Stimulated activated naive CD8-positive, alpha-beta T cell treated with anti-CD3 and anti-CD28 coated beads, Interleukin-15, Interleukin-2, amounts not matched to agents 100 U/mL and 50 U/mL, for 24 hours (primary cell): ENCODE measurements at places on chromosomes 3 and 15.

- DNase-seq = no peak
Measured at GRCh38 chr15:57251941-57252340, 124.4 kb upstream of the CGNL1 start.

DNA sequence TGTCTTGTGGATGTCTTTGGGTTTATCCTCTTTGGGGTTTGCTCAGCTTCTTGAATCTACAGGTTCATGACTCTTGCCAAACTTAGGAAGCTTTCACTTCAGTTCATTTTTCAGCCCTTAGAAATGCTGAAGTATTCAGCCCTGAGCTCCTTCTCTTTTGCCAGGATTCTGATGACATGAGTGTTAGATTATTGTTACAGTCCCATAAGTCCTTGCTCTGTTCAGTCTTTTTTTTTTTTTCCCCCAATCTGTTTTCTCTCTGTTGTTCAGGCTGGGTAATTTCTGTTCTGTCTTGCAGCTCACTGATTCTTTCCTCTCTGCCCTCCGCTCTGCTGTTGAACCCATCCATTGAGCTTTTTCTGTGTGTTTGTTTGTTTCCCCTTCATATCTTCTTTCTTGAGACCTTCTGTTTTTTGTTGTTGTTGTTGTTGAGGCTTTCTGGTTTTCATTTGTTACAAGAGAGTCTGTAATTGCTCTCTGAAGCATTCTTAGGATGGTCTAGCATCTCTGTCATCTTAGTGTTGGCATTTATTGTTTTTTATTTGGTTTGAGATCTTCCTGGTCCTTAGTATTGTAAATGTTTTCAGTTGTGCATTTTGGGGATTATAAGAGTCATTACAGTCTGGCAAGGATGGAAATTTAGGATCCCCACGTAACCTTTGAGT lies 18.4 kb downstream of the LRCH3 start:
- no peak for DNase-seq

- DNase-seq = no peak
Measured at GRCh38 chr3:129745253-129745652, 138.8 kb upstream of the PLXND1 start.

- peak; percentile 15 for DNase-seq
Measured at GRCh38 chr3:183895296-183895695, 10.6 kb upstream of the PARL start.

DNA sequence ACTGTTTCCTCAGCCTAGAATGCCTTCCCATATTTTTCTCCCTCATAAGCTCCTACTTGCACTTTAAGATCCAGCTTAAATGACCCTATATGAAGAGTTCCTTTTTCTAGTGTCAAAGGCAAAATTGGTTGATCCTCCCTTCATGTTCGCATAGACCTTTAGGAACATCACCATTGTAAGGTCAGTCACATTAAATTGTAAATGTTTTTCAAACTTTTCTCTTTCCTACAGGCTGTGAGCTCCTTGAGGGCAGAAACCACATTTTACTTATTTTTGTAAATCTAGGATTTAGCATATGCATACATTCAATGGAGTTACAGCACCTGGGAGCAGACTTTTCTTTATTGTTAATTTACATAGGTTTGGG lies 813 bp downstream of the SMCO1 start:
- no peak for DNase-seq

GRCh38 chr3:127691489-127691888 lies 18.7 kb downstream of the ABTB1 start:
- no peak for DNase-seq

GRCh38 chr3:23076437-23076836 lies 126.7 kb upstream of the UBE2E2 start:
- DNase-seq = no peak

DNA sequence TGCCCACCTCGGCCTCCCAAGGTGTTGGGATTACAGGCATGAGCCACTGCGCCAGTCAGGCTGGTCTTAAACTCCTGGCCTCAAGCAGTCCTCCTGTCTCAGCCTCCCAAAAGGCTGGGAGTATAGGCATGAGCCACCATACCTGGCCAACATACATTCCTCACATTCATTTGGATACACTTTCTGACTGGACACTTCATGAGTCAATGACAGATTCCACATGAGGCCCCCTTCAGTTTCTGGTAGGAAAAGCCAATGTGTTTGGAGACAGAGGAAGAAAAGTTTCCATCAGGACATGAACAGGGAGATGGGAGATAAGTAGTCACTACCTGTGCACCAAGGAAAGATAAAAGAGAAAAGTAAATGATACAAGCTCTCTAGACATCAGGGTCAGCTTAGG lies 49.4 kb upstream of the GSK3B start:
- no peak for DNase-seq

DNA sequence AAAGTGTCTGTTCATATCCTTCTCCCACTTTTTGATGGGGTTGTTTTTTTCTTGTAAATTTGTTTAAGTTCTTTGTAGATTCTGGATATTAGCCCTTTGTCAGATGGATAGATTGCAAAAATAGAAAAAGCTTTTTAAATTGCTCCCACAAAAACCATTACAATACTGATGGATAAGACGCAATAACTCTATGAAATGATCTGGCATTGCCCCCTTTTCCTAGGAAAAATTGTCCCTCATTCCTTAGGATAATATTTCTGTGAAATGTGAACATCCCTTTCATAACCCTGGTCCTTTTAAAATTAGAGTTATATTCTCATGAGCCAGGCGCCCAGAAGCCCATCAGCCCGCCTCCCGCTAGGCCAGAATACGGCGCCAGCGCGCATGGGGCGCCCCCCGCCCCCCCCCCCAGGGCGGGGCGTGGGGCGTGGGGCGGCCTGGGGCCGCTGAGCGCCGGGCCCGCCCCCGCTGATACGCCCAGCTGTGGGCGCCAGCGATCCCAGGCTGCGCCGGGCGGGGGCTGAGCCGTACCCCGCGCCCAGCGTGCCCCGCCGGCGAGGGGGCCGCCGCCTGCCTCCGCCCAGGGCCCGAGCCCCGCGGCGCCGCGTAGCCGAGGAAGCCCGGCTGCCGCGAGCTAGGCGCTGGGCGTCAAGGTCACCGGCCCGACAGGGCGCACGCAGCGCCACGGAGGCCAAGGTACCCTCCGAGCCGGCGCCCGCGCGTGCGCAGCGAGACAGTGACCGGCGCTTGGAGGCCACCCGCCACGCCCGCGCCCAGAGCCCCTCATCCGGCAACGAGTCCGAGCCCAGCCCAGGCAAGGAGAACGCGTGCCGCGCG lies 11.1 kb upstream of the ROPN1B start:
- no peak for DNase-seq
